ENCODE measurements at places on chromosomes 11 and 22. TPM values are rescaled to one million over a fixed set of nuclear protein-coding genes. Genes with fewer than 3 reads are reported as not detected.

DNA sequence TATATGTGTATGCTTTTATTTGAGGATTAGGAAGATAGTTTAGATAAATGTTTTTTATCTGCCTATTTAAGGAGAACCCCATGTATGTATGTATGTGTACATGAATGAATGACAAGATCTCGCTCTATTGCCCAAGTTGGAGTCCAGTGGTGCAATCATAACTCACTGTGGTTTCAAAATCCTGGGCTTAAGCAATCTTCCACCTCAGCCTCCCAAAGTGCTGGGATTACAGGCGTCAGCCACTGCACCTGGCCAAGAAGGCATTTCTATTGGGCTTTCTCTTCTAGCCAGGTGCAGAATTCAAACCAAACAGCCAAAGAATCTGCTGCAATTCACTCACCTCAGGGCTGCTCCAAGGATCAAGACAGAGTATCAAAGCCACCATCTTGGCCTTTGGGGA lies 25.5 kb upstream of the DGKZ start:
- peak overlapping the region; percentile 66 for H3K27ac ChIP-seq
- peaks cover 74% of the 10 kb centered on the region for H3K4me1 ChIP-seq
- peak; percentile 91 for DNase-seq
- no peaks in the 10 kb centered on the region for H3K36me3 ChIP-seq

DNA sequence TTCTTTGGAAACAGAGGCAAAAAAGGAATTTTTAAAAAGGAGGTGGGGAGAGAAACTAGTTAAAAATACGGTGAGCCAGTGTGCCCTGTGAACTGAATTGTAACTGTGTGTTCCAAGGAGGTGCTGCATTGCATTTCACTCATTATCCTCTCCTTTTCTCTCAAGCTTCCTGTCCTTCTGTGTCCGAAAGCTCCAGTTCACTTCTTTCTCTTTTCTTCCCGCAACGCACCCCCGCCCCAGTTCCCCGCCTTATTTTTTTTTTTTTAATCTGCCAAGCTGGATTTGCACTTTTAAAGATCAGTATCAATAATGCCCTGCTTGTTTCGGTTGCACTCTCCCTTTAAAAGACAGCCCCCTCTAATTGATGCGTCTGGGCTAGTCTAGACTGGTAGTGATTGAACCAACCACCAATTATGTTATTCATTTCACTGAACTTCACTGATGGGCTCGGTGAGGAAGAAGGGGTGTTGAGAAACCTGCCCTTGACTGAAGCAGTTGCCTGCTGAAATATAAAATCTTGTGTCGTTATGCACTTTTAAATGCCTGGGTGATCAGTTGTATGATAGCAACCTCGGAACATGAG lies 18.5 kb downstream of the BLID start:
- no peaks in the 10 kb centered on the region for H3K36me3 ChIP-seq
- no peak overlapping the region for H3K4me3 ChIP-seq
- no peak overlapping the region for H3K27ac ChIP-seq

DNA sequence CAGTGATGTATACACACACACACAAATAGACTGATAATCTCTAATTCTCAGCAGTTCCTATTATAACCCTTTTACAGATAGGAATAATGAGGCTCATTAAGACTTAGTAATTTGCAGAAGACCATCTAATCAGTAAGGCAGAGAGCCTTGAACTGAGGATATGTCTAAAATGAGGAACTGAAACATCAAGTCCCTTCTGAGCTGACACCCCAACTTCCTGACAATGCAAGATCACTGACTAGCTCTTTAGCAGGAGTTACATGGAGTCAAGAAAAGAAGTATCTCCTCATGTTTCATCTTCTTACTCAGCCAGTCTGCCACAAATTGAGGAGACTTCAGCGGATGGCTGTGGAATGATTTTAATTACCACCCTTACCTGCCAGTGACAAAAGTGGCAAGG lies 193.0 kb downstream of the MSANTD4 start:
- H3K36me3 ChIP-seq = no peaks in the 10 kb centered on the region
- DNase-seq = peak; percentile 26
- H3K4me3 ChIP-seq = no peak overlapping the region
- no peaks in the 10 kb centered on the region for H3K27me3 ChIP-seq

- no peak overlapping the region for H3K27ac ChIP-seq
- peaks cover 34% of the 10 kb centered on the region for H3K4me1 ChIP-seq
- DNase-seq = no peak
- H3K4me3 ChIP-seq = no peak overlapping the region
Measured at GRCh38 chr22:40175611-40176244, 2.0 kb upstream of the TNRC6B start.

DNA sequence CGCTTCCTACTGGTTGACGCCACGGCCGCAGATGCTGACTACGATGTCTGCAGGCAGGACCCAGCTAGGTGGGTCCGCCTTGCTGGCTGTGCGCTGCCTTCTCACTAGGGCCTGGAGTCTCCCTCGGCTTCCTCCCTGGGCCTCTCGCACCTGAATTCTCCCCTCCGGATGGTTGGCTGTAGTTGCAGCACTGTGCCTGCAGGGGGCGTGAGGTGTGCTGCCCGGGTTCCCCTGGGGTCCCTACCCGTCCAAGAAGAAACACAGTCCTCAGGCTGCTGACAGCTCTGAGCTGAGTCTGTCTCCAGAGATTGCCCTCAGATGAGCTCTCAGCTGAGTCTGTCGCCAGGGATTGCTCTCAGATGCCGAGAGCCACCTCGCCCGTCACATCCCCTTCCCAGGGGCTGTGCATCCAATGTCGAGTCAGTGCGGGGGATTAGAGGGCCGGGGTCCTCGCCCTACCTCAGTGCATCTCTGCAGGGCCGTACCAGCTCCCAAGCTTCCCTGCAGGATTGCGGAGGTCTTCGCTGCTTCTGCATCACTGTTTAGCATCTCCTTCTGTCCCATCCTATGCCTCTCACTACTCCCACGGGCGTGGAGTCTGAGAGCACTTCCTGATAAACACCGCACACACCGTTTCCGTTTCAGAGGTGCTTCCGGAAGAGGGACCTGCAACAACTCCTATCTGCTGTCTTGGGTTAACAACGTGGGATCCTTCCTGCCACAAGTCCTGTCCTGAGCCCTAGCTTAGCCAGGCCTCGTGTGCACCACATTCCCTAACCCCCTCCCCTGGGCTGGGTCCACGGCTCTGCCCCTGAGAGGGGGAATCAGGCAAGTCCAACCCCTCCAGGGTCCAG lies 196.9 kb downstream of the CSNK2A3 start:
- no peak for DNase-seq
- no peak overlapping the region for H3K4me3 ChIP-seq
- H3K27me3 ChIP-seq = no peaks in the 10 kb centered on the region
- H3K36me3 ChIP-seq = no peaks in the 10 kb centered on the region
- H3K27ac ChIP-seq = no peak overlapping the region

DNA sequence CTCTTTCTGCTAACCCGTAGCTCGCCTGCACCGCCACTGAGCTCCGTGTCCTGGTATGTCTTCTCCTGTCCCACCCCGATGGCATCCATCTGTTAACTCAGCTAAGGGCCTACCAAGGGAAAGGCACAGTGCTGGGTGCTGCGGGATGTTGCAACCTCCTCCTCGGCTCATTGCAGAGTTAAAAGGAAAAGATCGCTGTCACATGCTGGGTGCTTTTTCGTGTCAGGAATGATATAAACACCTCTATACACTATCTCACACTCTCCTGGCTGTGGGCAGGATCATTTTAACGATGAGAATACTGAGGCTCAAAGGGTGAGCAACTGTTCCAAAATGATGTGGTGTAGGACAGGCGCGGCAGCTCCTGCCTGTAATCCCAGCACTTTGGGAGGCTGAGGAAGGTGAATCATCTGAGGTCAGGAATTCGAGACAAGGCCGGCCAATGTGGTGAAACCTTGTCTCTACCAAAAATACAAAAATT lies 10.1 kb downstream of the TXN2 start:
- H3K4me3 ChIP-seq = no peak overlapping the region
- H3K27ac ChIP-seq = no peak overlapping the region
- H3K36me3 ChIP-seq = peaks cover 46% of the 10 kb centered on the region
- peaks cover 52% of the 10 kb centered on the region for H3K4me1 ChIP-seq
- DNase-seq = no peak
- no peaks in the 10 kb centered on the region for H3K27me3 ChIP-seq

- no peaks in the 10 kb centered on the region for H3K27me3 ChIP-seq
- no peak overlapping the region for H3K4me3 ChIP-seq
- peaks cover 22% of the 10 kb centered on the region for H3K4me1 ChIP-seq
- H3K36me3 ChIP-seq = no peaks in the 10 kb centered on the region
- DNase-seq = no peak
- H3K27ac ChIP-seq = no peak overlapping the region
Measured at GRCh38 chr22:30731658-30732057, 37.0 kb downstream of the OSBP2 start.

DNA sequence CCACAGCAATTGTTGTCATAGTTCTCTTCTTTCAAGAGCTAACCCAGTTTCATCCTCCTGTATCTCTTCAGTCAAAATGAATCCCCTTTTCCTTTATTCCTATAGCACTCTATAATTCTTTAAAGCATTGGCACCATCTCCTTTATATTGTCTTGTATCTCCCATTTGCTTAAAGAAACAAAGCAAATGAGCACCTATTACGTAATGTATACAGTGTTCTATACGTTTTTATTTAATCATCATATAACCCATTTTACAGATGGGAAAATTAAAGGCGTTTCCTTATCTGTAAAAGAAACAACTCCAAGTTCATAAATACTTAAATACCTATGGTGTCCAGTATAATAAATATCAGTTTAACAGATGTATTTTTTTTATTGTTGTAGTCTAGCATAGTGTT lies 6.4 kb upstream of the REXO2 start:
- no peaks in the 10 kb centered on the region for H3K4me1 ChIP-seq
- no peak for DNase-seq
- no peak overlapping the region for H3K27ac ChIP-seq
- H3K27me3 ChIP-seq = no peaks in the 10 kb centered on the region
- H3K4me3 ChIP-seq = no peak overlapping the region

LRRC32 gene
- polyA plus RNA-seq = 0.19 TPM

GGT5 gene
- polyA plus RNA-seq = not detected
